ENCODE measurements at places on chromosomes 6 and 20.
A peak's percentile ranks its signal among the peaks of the same experiment; 100 is the strongest.

GRCh38 chr6:17064975-17065374, 36.9 kb upstream of the STMND1 start:
- DNase-seq: no peak
- H3K27ac ChIP-seq: no peak overlapping the region
- no peak overlapping the region for H3K4me3 ChIP-seq
- H3K27me3 ChIP-seq: no peaks in the 10 kb centered on the region
- no peaks in the 10 kb centered on the region for H3K4me1 ChIP-seq

GRCh38 chr6:44223319-44224028, at the start of gene SLC29A1:
SLC29A1 (plus strand) TSS chr6:44223595; CDS start chr6:44227314, 3,719 bp downstream.
- no peaks in the 10 kb centered on the region for H3K27me3 ChIP-seq
- H3K4me1 ChIP-seq: peaks cover 98% of the 10 kb centered on the region
- H3K36me3 ChIP-seq: no peaks in the 10 kb centered on the region
- peak; percentile 89 for DNase-seq
- H3K27ac ChIP-seq: peak within 1 kb of the TSS; percentile 98

DNA sequence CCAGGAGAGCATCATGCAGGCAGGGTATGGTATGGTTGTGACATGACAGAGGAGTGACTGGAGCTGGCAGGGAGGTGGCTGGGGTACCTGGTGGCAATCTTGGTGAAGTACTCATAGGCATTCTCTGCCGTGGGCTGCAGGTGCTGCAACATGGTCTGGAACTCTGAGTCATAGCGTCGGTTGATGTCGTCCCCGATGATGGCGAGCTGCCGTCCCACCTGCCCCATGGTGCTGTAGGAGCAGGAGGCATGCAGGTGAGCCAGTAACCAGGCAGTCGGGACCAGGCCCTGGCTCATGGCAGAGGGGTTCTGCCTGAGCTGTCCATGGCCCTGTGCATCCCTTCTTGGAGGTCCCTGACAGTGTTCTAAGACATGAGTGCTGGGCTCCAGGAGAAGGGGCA, 4.9 kb downstream of the BAK1 start:
- no peak for DNase-seq
- peaks cover 41% of the 10 kb centered on the region for H3K36me3 ChIP-seq
- no peak overlapping the region for H3K27ac ChIP-seq
- peaks cover 56% of the 10 kb centered on the region for H3K4me1 ChIP-seq

- H3K27me3 ChIP-seq: peaks cover 100% of the 10 kb centered on the region
- no peak overlapping the region for H3K27ac ChIP-seq
- no peaks in the 10 kb centered on the region for H3K36me3 ChIP-seq
- peak overlapping the region; percentile 56 for H3K4me3 ChIP-seq
- H3K4me1 ChIP-seq: peaks cover 83% of the 10 kb centered on the region
Observed at GRCh38 chr20:21512634-21513180, 1.2 kb downstream of the NKX2-2 start.

DNA sequence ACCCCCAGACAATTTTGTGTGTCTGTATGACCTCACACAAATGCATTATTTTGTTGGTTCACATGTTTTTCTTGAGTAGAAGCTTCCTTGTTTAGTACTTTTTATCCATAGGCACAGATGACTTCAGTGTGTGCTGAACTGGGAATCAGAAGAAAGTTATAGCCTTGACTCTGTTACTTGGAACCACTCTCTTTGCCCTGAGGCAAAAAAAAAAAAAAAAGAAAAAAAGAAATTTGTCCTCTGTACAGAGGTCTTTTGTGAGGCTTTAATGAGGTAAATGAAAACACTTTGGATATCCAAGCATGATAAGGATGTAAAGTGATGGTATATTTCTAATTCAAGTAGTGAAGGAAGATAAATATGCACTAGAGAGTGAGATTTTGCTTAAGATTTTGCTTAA, 51.9 kb downstream of the TRMT11 start:
- no peaks in the 10 kb centered on the region for H3K27me3 ChIP-seq
- H3K27ac ChIP-seq: no peak overlapping the region
- H3K4me1 ChIP-seq: peaks cover 13% of the 10 kb centered on the region

DNA sequence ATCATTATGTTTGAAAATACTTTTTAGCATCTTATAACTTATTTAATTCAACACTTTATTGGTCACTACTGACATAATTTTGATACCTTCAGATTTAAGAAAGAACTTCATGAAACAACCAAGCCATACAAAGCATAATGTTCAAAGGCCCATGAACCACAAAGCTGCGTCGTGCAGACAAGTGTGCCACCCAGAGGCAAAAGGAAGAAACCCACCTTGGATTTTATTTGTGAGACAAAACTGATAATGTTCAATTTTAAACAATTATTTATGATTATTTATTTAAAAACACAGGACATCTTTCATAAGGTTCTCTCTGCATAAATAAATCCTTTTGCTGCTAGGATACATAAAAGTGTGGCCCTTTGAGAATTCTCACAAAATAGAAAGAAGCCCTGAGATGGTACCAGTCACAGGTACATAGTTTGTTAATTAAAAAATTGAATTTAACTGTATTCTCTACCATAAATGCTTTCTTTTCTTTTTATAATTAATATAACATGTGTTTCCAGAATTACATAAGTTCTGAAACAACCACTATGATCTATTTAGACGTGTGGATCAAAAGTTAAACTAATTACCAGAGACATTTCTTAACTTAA, 143.7 kb downstream of the RALGAPA2 start:
- no peaks in the 10 kb centered on the region for H3K4me1 ChIP-seq
- peaks cover 39% of the 10 kb centered on the region for H3K36me3 ChIP-seq
- DNase-seq: no peak
- H3K27ac ChIP-seq: no peak overlapping the region
- H3K27me3 ChIP-seq: no peaks in the 10 kb centered on the region
- H3K4me3 ChIP-seq: no peak overlapping the region

- no peaks in the 10 kb centered on the region for H3K27me3 ChIP-seq
- no peak overlapping the region for H3K27ac ChIP-seq
- H3K4me1 ChIP-seq: no peaks in the 10 kb centered on the region
- no peak for DNase-seq
- no peak overlapping the region for H3K4me3 ChIP-seq
Observed at GRCh38 chr6:91428953-91429560, 842.2 kb upstream of the MAP3K7 start.

DNA sequence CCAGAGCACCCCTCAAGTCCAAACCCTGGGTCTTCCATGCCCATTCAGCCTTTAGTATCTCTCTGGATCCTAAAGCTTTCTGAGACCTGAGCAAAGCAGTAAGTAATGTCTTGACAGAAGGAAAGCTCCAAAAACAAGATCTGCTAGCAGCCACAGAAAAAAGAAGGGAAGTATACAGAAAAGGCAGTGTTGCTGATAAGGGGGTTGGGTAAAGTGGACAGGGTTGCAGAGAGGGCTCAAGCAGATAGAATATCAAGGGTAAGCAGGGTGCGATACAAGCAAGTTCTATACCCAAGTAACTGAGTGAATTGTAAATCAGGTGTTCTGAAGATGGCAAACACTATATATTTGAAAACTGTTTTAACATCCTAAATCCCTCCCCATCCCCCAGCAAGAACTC, 113.4 kb upstream of the CARMIL1 start:
- H3K4me1 ChIP-seq: no peaks in the 10 kb centered on the region
- no peak overlapping the region for H3K4me3 ChIP-seq
- no peaks in the 10 kb centered on the region for H3K36me3 ChIP-seq
- no peaks in the 10 kb centered on the region for H3K27me3 ChIP-seq
- no peak for DNase-seq

DNA sequence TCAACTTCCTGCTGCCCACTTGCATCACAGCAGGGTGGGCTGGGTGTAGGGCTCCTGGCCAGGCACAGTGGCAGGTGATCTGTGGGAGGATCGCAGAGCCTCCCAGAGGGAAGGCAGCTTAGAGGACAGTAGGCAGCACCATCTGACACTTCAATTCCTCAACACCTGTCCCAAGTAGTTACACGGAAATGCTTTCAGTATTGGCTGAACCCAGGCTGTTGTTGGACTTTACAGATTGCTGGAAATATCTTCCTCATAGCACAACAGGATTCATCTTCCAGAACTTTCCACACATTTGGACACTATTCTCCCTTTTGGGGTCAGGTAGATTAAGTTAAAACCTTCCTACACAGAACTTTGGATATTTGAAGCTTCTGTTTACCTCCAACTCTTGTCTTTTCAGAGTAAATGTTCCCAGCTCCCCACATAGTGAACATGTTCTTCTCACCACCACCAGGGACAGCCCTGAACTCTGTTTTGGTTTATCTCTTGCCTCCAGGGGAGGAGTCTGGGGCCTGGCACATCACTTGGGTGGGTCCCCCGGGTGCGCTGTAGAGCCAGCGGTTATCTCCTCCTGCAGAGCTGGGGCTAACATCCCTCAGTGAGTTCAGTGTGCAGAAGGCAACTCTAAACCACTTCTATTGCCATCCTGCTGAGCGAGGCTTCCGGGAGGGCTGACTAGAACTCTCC, 3.5 kb upstream of the SLC22A2 start:
- H3K4me1 ChIP-seq: no peaks in the 10 kb centered on the region
- H3K27me3 ChIP-seq: peaks cover 60% of the 10 kb centered on the region
- no peak overlapping the region for H3K4me3 ChIP-seq
- no peaks in the 10 kb centered on the region for H3K36me3 ChIP-seq

GRCh38 chr20:57964011-57964862, 254.4 kb upstream of the PMEPA1 start:
- peak; percentile 38 for DNase-seq
- H3K27me3 ChIP-seq: peaks cover 49% of the 10 kb centered on the region
- H3K36me3 ChIP-seq: no peaks in the 10 kb centered on the region
- peak overlapping the region; percentile 63 for H3K27ac ChIP-seq
- peaks cover 13% of the 10 kb centered on the region for H3K4me1 ChIP-seq
- H3K4me3 ChIP-seq: no peak overlapping the region

DNA sequence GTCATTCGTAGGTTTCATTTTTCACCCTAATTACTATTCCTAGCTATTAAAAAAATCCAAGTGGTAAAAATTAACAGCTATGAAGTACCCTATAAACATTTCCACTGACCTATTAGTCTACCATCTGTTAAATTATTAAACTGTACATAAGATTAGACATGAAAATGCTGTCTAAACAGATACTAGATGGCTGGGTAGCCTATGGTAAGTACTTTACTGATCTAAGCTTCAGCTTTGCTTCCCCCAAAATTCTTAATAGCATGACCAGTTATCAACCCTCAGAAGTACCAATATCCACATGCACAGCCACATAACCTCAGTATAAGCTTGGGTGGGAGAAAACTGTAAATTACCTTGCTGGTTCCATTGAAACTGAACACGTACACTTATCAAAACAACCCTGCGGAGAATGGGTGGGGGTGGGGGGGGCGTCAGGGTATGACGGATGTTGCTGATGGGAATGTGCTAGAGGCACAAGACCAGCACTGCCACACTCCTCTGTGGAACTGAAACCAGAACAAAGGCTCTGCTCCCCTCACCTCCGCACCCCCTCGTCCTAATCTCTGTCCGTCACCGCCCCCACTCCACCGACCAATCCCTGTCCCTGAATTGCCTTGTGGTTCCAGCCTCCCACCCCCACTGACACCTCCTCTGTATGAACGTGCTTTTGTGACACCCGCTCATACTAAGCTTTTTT, 45.3 kb downstream of the B4GALT5 start:
- H3K27ac ChIP-seq: no peak overlapping the region
- no peaks in the 10 kb centered on the region for H3K27me3 ChIP-seq
- H3K36me3 ChIP-seq: no peaks in the 10 kb centered on the region
- H3K4me3 ChIP-seq: no peak overlapping the region
- peak; percentile 19 for DNase-seq
- peaks cover 76% of the 10 kb centered on the region for H3K4me1 ChIP-seq

GRCh38 chr6:135030532-135031178, 24.0 kb downstream of the HBS1L start:
- H3K36me3 ChIP-seq: peaks cover 36% of the 10 kb centered on the region
- DNase-seq: no peak
- no peaks in the 10 kb centered on the region for H3K4me1 ChIP-seq
- no peaks in the 10 kb centered on the region for H3K27me3 ChIP-seq

DNA sequence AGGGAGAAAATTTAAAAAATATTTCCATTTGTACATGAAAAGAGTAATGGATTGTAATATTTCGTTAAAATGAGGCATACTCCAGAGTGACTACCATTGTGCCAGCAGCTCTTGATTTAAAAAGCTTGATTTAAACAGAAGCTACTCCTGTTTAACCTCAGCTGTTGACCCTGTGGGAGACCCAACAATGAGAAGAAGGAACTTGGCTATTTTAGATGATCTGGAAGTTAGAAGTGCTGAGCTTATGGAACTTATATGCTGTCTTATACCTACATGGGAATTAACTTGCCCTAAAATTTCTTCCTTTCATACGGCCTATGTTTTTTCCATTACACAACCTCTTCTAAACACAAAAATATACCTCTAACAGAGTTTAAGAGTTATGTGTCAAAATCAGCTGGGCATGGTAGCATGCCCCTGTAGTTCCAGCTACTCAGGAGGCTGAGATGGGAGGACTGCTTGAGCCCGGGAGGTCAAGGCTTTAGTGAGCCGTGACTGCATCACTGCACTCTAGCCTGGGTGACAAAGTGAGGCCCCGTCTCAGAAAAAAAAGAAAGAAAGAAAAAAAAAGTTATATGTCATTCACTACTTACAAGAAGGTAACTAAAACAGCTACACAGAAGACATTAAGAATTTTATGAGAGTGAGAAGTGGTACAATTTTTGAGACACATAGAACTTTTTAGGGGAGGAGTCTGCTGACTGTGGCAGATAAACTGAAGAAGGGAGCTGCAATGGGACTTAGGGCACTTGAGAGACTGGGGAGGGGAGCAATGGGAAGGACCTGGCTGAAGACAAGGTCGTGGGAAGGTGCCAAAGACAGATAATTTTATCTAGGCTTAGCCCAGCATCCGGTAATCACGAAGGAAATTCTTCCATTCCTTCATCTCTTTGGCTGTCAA, 139.9 kb downstream of the MYB start:
- H3K27ac ChIP-seq: no peak overlapping the region
- peaks cover 12% of the 10 kb centered on the region for H3K36me3 ChIP-seq
- DNase-seq: no peak

DNA sequence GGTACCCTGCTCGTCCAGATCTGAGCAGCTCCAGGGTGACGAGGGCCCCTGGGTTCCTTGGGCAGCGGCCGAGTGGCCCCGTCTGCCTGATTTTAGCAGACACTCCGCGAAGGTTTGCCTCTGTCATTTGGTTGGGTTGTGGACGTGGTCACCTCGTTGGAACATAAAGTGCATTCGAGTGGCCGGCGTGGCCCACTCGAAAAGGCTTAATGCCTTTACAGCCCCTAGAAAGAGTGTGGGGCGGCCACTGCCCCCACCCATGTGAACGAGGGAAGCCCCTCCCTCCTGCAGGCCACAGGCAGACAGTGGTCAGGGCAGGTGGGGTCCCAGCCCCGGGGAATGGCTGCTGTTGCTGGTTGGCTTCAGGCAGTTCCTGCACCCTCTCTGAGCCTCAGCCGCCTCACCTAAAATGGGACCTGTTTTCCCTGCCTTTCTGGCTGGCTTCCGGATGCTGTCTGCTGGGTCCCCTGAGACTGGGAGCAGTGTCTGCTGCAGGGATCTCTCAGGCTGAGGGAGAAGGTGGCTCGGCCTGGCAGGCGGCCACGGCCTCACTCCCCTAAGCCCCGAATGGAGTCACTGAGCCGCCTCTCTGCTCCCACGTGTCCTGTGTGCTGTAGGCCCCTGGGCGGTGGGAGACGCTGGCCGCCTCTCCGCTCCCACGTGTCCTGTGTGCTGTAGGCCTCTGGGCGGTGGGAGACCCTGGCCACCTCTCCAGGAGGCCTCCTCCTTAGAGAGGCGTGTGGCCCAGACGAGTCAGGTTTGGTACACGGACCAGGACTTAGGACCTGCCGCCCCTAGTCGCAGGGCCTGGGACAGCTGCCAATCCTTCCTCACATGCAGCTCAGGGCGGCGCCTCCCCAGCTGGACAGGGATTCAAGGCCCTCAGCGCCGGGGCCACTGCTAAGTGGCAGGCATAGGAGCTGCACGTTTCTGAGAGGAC, 233.0 kb downstream of the ERMARD start:
- no peak overlapping the region for H3K4me3 ChIP-seq
- DNase-seq: peak; percentile 9
- H3K4me1 ChIP-seq: no peaks in the 10 kb centered on the region
- no peak overlapping the region for H3K27ac ChIP-seq
- H3K27me3 ChIP-seq: peaks cover 14% of the 10 kb centered on the region
- no peaks in the 10 kb centered on the region for H3K36me3 ChIP-seq

Data from left ventricle myocardium inferior (tissue), 1 donor.